ENCODE measurements at places on chromosomes 5 and 9.

DNA sequence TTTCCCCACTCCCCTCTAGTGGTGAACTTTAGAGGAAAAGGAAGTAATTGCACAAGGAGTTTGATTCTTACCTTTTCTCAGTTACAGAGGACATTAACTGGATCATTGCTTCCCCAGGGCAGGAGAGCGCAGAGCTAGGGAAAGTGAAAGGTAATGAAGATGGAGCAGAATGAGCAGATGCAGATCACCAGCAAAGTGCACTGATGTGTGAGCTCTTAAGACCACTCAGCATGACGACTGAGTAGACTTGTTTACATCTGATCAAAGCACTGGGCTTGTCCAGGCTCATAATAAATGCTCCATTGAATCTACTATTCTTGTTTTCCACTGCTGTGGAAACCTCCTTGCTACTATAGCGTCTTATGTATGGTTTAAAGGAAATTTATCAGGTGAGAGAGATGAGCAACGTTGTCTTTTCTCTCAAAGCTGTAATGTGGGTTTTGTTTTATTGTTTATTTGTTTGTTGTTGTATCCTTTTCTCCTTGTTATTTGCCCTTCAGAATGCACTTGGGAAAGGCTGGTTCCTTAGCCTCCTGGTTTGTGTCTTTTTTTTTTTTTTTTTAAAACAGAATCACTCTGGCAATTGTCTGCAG is 25.3 kb downstream of the SLC22A5 start:
- DNase-seq, result no peak

DNA sequence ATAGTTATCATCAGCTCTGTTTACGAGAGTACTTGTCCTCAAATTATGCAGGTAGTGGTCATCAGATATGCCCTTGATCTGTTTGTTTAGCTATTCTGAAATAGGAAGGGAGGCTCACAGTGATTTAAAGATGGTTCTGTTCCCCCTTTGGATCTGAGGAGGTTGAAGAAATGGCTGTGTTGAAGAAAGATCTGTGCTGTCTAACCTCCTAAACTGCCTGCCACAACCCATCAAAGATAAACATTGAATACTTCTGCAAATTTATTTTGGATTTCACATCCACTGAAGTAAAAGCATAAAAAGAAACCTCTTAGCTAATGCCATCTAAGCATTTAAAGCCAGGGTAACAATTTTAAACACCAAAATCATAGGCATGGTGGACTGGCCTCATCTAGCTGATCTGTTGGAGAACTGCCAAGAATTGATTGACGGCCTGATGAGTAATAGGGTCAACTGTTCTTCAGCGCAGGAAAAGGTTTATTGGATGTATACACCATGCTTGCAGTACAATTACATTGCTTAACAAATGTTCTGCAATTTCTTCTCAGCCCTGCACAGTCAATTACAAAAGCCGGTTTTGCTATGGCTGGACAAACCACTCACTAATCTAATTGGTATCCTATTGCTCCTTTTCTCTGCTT is 97.6 kb downstream of the SEMA6A start:
- DNase-seq, result no peak

- no peak for DNase-seq
Observed at GRCh38 chr5:121628783-121629182, 222.9 kb upstream of the FTMT start.

DNA sequence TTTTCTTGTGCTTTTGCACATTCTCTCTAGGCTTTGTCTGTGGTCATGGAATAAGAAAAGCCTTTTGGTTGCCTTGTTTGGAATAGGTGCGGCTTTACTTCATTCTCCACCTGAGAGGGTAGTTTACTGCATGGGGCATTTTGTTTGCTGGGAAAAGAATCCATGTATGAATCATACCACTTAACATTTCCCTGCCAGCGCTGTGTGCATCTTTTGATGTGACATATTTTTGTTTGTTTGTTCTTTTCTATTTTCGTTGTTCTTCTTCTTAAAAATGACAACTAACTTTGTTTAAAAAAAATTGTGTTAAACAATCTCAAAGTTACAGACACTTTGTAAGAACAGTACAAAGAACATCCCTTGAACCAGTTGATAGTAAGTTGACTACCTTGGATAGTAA is 113.2 kb downstream of the GCNT1 start:
- DNase-seq, result no peak
